ENCODE measurements at places on chromosomes 1 and 21.
A peak's percentile ranks its signal among the peaks of the same experiment; 100 is the strongest.

GRCh38 chr1:92299477-92300150 is 755 bp downstream of the RPAP2 start:
- DNase-seq: no peak

DNA sequence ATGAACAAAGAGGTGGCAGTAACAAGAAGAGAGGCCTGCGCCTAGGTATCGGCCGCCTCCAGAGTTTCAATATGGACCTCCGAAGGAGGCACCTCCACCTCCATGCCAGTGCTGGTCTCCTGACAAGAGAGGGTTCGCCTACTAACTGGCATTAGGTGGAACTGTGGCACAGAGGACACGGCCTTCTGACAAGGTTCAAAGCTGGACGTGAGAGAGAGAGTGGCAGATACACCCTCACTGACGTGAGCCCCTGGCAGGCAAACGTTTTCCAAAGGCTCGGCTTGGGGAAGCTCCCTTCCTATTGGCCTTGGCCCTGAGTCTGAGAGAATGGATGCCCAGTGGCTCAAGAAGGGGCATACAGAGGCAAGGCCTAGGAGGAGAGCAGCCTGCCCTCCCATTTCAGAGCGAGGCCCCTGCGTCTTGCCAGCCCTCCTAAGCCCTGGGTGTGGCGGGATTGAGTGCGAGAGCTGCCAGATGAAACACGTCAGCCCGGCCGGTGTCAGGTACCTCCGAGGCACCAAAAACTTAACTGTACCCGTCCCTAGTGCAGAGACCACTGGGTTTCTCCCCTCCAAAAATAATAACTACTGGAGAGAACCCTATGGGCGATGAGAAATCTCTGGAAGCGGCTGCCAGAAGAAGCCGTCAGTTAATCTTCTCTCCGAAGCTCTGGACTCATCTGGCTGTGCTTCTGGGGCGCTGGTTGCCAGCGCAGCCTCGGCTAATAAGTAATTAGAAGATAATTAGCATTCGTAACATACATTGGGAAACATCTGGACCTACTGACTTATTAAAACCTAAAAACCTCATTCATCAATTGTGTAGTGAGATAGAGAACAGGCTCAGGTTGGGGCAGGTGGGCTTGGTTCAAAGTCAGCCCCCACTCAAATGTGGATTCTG is 283.6 kb downstream of the NPHP4 start:
- DNase-seq: no peak

DNA sequence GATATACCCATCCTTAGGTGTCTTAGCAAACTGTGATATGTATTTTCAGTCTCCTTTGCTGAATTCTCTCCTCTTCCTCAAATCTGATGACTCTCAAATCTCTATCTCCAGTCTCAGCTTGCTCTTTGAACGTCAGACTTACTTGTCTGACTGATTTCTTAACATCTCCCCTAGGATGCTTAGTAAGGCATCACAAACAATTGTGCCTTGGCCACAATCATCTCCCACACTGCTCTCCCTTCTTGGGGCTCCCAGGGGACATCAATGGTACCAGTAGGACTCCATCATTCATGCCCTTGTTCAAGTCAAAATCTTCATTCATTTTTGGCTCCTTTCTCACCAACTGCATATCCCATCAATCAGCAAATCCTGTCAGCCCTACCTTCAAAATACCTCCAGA is 42.0 kb downstream of the GNG12 start:
- no peak for DNase-seq

DNA sequence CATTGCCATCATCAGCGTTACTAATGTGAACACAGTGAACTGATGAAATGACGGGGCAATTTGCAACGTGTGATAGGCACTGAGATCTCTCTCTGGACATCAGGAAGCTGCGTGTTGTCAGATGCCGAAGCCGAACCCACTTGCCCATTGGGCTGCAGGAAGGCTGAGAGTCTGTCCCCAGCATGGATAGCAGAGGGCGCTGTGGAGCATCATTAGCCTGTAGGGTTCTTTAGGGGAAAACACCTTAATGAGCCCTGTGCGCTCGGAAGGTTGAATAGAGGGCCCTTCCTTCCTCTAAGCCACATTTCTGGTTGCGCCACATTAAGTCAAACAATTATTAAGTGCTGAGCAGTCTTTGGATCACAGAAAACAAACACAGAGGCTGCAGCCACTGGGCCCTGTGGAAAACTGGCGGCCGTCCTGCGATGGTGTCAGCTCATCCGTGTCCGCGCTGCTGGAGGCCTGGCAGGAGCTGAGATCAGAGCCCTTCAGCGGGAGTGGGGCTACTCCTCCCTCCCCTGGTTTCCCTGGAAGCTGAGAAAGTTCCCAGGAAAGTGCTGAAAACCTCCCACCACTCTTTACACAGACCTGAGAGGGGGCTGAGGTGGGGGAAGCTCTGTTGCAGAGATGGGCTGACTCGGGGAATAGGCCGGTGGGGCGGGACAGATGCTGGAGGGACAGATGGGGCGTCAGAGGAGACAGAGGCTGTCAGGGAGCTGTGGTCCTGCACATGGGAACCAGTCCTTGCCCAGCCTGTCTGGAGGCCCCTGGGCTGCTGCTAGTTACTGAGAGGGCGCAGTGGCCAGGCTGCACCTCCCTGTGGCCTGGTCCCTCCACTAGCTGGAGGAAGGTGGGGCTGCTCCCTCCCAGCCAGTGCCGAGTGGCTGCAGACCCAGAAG is 12.7 kb downstream of the TFF2 start:
- DNase-seq: peak; percentile 70

DNA sequence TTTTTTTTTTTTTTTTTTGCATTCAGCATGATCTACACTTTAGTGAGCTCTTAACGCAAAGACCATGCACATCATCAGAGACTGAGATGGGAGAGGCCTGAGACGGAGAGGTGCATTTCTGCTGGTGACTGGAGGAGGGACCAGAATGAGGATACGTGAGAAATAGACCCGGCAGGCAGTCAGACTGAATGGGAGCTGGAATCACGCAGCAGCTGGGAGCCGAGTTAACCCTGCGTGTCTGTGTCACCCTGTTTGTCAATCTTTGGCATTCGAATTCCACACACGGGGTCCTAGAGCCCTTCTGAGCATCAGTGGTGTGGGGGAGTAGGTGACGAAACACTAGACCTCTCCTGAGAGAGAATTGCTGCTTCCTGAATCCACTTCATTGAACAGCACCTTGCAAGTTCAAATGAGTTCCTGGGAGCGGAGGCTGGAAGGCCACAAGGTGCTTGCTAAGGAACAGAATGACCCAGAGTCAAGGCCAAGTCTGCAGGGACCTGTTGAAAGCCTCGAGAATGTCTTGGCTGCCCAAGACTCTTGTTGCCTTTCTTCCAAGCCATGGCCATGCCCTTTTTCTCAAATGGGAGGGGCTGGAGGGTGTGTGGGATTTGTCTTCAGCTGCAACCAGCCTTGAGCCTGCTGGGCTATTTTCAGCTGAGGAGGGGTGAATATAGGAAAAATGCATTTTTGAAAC is 123.3 kb downstream of the CNIH3 start:
- DNase-seq: no peak

GRCh38 chr1:54668567-54668966 is 27.0 kb downstream of the MROH7 start:
- DNase-seq: no peak
